ENCODE measurements at places on chromosomes 12 and 14.

DNA sequence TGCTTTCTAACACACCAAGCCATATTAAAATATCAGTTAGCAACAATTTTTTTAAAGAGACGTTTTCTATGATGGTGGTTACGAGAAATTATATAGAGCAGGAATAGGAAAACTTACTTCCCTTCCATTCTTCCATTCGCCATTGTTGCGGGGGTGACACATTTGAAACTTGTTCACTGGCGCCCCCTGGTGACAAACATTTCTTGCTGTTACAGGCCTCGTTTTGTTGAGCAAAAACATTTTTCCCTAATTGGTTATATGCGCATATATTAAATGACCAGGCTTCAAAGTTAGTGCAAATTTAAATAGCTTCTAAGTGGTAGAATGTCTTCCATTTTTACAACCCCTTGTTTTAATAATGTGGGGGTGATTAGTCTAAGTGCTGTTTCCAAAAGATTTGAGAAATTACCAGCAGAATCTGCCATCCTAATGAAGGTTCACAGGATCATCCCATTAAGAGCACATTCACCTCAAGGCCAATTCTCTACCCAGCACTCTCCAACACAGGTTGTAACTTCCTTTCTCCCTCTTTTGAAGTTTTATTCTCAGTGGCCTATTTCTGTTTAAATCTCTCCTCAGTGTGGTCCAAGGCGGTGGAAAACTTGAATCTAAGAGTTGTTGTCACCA is 1124.7 kb downstream of the FLRT2 start:
- H3K27me3 ChIP-seq: no peaks in the 10 kb centered on the region
- H3K4me3 ChIP-seq: no peak overlapping the region
- peak; percentile 75 for DNase-seq
- H3K27ac ChIP-seq: no peak overlapping the region
- no peaks in the 10 kb centered on the region for H3K36me3 ChIP-seq

- H3K36me3 ChIP-seq: no peaks in the 10 kb centered on the region
- H3K27me3 ChIP-seq: peaks cover 5% of the 10 kb centered on the region
- peaks cover 18% of the 10 kb centered on the region for H3K4me1 ChIP-seq
- no peak overlapping the region for H3K4me3 ChIP-seq
- DNase-seq: no peak
Measured at GRCh38 chr12:92030618-92031017, 115.0 kb downstream of the BTG1 start.

- H3K36me3 ChIP-seq: no peaks in the 10 kb centered on the region
- peaks cover 7% of the 10 kb centered on the region for H3K27me3 ChIP-seq
- no peak overlapping the region for H3K27ac ChIP-seq
- no peak for DNase-seq
- H3K4me3 ChIP-seq: no peak overlapping the region
- peaks cover 35% of the 10 kb centered on the region for H3K4me1 ChIP-seq
Measured at GRCh38 chr14:49972823-49973222, 79.9 kb downstream of the ARF6 start.

DNA sequence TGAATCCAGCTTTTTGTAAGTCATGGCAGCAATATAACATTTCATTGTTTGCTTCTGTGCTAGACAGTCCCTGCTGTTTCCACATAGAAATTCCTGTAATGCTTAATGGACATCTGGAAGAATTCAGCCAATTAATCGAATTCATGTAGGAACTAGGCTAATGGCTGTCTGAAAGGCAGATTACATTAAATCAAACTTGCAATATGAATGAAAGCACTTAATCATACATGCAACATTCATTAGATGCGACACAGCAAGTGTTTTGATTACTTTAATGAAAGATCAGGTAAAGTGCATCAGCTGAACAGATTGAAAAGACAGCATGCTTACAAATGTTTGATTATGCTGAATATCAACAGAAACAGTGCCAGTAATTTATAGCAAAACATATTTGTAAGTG is 24.1 kb upstream of the INSM2 start:
- H3K4me3 ChIP-seq: no peak overlapping the region
- DNase-seq: no peak
- no peaks in the 10 kb centered on the region for H3K36me3 ChIP-seq
- H3K4me1 ChIP-seq: no peaks in the 10 kb centered on the region
- H3K27ac ChIP-seq: no peak overlapping the region

DNA sequence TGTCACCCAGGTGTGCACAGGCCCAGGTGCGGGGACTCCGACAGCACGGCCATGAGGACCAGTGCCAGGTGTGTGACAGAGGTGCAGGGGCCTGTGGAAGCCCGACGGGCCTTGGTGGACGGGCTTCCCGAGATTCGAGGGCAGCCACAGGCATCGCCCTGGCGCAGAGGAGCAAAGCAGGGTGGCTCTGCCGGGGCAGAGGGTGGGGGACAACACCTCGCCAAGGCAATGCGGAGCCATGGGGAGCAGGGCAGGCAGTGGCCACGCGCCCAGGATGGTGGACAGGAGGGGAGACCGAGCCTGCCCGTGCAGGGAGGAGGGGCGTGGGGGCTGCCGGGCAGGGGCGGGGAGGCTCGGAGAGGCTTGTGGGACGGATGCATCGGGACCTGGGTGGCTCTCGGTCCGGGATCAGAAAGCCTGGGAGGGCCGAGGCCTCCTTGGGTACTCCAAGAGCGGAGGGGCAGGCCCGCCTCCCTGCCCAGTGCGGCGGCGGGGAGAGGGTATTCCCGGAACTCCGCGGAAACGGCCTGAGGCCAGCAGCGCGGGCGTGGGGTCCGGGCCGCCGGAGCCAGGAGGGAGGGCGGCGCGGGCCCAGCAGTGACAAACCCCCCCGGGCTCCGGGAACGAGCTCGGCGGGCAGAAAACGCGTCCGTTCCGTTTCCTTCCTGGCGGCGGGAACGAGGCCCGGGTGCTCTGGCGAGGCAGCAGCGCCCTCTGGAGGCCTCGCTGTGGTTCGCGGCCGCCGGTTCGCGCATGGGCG is 1.6 kb downstream of the TMEM121 start:
- peak; percentile 86 for DNase-seq

DNA sequence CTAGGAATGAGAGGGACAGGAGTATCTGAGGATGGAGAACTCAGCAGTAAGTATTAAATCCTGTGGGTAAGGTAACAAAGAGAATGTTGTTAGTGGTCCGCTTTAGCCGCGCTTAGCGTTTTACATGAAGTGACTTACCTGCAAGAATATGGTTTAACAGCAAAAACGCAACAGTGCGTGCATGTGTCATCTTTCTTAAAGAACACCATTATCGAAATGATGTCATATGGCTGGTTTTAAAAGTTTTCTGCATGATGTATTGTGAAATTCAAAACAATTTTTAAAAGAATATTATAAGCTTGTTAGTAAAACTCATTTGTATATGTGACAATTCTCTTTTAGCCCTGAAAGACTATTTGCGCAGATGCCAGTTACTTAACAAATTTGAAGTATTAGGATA is 1.7 kb downstream of the LEMD3 start:
- H3K4me1 ChIP-seq: peaks cover 27% of the 10 kb centered on the region
- H3K27me3 ChIP-seq: peaks cover 19% of the 10 kb centered on the region
- no peak for DNase-seq
- H3K27ac ChIP-seq: no peak overlapping the region
- peak overlapping the region; percentile 99 for H3K4me3 ChIP-seq
- H3K36me3 ChIP-seq: peaks cover 8% of the 10 kb centered on the region

DNA sequence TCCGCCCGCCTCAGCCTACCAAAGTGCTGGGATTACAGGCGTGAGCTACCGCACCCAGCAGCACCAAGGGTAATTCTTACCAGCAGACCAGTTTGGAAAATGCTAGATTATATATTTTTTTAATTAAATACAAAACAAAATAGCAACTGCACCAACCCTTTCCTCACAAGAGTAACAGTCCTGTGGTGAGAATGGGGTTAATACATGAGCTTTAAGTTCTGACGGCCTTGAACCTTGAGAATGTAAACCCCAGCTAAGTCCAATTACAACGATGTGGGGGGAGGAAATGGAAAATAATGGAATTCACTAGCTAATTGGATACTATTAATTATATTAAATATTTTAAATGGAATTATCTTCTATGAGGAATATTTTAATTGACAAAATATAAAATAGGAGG is 82.3 kb downstream of the GTF2A1 start:
- no peak overlapping the region for H3K27ac ChIP-seq
- no peaks in the 10 kb centered on the region for H3K36me3 ChIP-seq
- peaks cover 8% of the 10 kb centered on the region for H3K4me1 ChIP-seq
- no peak overlapping the region for H3K4me3 ChIP-seq
- DNase-seq: no peak

GRCh38 chr12:30000401-30000800 is 216.7 kb upstream of the TMTC1 start:
- no peak overlapping the region for H3K27ac ChIP-seq
- H3K36me3 ChIP-seq: no peaks in the 10 kb centered on the region
- H3K4me3 ChIP-seq: no peak overlapping the region
- DNase-seq: no peak
- peaks cover 8% of the 10 kb centered on the region for H3K27me3 ChIP-seq
- H3K4me1 ChIP-seq: no peaks in the 10 kb centered on the region

GRCh38 chr12:29113101-29113500 is 36.0 kb upstream of the FAR2 start:
- H3K4me1 ChIP-seq: no peaks in the 10 kb centered on the region

- H3K4me1 ChIP-seq: peaks cover 38% of the 10 kb centered on the region
- no peak overlapping the region for H3K4me3 ChIP-seq
- H3K27me3 ChIP-seq: no peaks in the 10 kb centered on the region
- peaks cover 28% of the 10 kb centered on the region for H3K36me3 ChIP-seq
Measured at GRCh38 chr14:72701605-72702004, 192.3 kb downstream of the DPF3 start.

DNA sequence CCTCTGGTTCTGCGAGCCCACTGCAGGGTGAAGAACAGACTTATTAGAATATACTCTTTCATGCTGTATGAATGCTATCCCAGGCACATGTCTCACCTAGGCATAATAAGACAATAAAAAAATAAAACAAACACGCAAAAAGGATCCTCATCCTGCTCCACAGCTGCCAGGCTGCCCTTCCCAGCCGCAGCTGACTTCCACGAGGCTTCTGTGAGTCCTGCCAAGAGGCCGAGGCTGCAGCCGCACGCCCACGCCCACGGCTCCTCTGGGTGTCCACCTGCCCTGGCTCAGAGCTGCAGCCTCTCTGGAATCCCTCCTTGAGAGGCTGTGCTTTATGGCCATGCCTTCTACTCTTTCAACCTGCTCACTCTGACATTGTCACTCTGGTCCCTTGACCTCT is 6.9 kb downstream of the SMIM41 start:
- H3K36me3 ChIP-seq: no peaks in the 10 kb centered on the region
- no peak overlapping the region for H3K4me3 ChIP-seq
- H3K27ac ChIP-seq: no peak overlapping the region
- H3K27me3 ChIP-seq: peaks cover 44% of the 10 kb centered on the region
- DNase-seq: no peak

DNA sequence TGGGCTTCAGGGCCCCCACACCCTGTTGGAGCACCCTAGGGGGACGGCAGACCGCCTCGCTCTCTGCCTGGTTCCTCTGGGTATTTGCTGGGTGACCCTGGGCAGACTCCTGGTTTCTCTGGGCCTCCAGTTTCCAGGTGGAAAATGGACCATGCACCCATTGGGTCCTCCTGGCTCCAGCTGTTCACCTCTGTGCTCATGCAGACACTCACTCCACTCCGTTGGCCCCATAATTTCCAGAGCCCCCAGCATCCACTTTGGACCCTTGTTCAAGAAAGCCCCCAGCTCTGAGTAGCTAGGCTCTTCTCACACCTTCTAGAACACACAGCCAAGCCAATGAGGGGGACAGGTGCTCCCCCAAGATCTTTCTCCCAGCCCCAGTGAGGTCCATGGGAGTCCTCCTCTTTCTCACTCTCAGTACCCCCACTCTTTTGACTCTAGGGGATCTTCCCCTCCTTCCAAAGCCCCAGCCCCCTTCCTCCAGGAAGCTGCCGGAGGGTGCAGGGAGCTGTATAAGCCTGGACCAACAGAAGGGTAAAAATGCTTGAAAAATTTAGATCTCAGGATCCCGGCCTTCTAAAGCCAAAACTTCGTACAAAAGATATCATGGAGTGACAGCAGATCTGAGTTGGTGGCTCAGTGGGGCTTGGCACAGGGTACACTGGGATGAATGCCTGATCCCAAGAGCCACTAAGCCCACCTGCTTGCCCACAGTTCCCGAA is 174.8 kb upstream of the RTL1 start:
- H3K27me3 ChIP-seq: peaks cover 86% of the 10 kb centered on the region
- no peaks in the 10 kb centered on the region for H3K36me3 ChIP-seq
- peaks cover 28% of the 10 kb centered on the region for H3K4me1 ChIP-seq
- no peak for DNase-seq
- H3K27ac ChIP-seq: no peak overlapping the region
- H3K4me3 ChIP-seq: peak overlapping the region; percentile 60
